Non-pigmented ciliary epithelial cell (primary cell): ENCODE measurements at places on chromosomes 11 and 22.

DNA sequence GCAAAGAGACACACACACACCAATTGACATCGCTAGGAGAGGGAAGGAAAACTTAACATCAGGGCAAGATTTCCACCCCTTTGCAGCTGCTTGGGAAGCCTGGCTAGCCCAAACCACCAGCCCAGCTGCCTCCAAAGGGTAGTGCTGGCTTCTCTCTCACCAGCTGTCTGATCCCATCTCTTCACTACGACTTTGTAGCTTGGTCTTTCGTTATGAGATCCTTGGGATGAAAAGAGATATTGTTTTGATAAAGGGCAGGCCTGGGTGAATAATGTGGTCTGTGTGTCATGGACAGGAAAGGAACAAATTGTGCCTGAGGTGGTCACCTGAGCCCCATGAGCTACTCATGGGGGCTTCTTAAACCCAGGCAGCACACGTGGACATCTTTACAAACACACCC lies 101.9 kb downstream of the ARL14EP start:
- DNase-seq = no peak

- no peak for DNase-seq
Observed at GRCh38 chr11:8075119-8075726, 5.8 kb upstream of the TUB start.

- DNase-seq = no peak
Observed at GRCh38 chr11:62166371-62166770, 23.6 kb upstream of the SCGB1D1 start.

DNA sequence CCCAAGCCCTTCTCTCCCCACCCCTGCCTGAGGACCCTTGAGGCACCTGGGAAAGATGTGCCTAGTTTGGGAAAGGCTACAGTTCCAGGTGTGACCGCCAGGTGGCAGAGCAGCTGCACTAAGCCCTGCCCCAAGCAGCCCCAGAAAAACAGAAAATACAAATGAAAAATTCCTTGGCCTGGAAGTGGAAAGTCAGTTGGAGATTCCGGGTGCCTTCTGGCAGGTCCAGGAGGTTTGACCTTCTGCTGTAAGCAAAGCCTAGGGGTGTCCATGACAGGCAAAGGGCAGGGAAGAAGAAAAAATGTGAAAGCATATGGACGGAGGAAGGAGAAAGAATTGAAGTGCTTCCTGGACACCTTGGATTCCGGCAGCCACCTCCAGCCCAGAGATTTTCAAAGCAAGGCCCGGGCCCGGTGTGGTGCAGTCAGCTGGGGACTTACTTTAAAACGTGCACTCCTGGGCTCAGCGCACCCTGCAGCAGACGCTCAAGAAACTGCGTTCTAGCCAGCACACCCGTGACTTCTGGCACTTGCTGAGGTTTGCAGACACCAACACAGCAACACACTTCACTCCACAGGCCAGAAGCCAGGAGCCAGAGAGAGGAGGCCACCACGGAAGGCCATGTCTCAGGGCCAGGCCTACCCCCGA lies 37.3 kb upstream of the SLC22A12 start:
- no peak for DNase-seq

DNA sequence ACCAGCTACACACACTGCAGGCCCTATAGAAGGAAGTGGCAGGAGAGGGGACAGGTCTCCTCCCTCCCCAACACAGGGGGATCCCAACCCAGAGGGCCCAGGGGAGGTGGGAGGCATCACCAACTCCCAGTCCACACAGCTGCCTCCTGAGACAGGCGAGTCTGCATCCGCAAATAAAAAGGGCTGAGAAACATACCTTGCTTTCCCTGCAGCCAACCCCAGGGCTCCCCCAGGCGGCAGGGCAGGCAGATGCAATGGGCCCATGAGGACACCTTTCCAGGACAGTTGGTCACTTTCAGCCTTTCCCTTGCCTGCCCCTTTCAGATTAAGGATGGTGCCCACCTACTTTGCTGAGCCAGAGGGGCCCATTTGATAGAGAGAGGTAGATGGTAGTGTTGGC lies 180.0 kb downstream of the BRD1 start:
- DNase-seq = no peak

DNA sequence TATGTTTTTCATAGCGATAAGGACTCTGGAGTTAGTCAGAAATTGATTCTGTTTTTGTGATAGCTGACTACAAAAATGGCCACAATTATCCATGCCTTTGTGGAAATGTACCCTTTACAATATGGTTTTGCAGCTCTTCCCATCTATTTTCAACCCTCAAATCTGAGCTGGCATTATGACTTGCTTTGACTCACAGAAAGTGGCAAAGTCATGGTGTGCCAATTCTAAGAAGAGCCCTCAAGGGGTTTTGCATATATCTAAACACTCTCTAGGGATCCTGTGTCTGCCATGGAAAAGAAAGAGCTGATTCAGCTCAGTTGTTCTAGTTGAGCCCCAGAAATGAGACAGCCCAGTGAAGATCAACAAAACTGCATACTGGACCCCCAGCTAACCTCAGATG lies 390.5 kb upstream of the RAG2 start:
- DNase-seq = no peak

GRCh38 chr11:68690671-68691401 lies 6.5 kb downstream of the GAL start:
- no peak for DNase-seq

- DNase-seq = no peak
Observed at GRCh38 chr22:20174785-20175596, 24.1 kb upstream of the CCDC188 start.
